ENCODE measurements at places on chromosomes 12 and 14.

- DNase-seq: no peak
Measured at GRCh38 chr14:63371033-63371432, 52.3 kb upstream of the GPHB5 start.

GRCh38 chr12:31536672-31537071 is 54.3 kb downstream of the DENND5B start:
- DNase-seq: no peak

DNA sequence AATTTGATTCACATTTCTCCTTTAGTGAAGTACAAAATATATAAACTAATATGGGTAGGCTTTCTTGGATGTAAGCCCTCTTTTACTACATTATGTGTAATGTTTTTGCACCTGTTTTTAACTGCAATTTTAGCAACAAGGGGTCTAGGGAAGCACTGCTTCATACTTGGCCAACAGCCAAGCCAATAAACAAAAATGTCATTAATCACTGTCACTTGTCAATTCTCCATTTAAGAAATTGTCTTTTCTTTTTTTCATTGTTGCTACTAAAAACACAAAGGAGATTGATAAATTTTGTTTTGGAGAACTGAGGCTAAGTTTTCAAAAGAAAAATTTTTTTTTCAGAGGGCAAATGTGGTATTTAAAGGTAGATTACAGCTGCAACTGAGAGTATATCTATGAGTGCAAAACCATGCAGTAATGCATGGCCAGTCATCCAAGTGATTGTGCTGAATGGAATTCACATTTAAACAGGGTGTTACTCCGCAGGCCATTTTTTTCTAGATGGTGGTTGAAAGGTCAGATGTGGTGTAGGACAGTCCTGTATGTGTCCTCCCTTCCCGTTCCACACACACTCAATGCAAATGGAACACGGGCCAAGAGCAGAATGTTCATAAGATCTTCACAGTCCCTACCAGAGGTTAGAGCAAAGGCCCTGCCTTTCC is 503.0 kb upstream of the LMO3 start:
- no peak for DNase-seq

DNA sequence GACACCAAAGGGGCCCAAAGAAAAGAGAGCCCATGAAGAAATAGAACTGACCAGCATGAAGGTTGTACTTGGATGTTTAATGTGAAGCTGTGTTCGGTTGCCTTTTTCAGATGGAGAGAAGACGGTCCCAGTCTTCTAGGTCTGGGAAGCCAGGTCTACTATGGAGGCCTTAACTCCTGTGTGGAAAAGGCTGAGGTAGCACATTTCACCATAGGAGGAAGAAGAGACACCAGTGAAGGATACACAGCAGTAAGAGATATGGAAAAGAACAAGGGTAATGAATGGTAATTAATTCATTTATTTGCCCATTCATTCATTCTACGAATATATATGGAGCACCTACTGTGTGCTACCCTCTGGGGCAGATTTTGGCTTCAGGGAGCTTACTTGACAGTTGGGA is 151.6 kb upstream of the PLEKHG7 start:
- no peak for DNase-seq

GRCh38 chr14:69637503-69638031 is 26.2 kb downstream of the SUSD6 start:
- no peak for DNase-seq

DNA sequence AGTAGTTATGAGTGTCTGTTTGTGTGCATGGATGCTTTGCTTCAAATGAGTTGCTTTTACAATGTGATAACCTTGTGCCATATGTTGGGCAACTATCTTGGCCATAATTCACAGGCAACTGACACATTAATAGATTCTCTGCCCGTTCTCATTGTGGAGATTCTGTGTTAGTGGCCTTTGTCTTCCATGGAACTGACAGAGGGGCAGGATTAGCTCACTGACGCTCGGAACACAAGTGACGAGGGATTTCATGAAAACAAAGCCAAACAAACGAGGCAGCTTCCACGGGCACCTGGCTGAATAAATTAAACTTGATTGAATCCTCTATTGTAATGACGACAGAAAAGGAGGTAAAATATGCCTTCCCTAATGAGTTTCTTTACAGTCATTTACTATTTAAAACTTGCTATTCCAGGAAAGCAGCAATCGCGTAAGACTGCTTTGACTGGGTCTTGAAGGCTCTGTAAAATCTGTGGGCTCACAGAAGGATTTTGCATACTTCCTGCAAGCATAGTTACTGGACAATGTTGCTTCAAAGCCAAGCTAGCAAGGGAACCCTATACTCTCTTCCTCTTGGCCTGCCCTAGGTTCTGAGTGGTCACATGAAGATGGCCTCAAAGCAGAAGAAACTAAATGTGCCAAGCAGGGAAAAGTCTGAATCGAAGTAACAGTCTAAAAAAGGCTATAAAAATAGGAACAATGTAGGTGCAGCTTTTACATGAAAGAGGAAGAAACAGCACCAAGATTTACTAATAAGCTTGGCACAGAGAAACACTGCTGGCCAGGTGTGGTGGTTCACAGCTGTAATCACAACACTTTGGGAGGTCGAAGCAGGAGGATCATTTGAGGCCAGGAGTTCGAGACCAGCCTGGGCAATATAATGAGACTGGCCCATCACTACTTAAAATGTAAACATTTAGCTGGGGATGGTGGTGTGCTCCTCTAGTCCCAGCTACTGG is 28.1 kb upstream of the SINHCAF start:
- no peak for DNase-seq

DNA sequence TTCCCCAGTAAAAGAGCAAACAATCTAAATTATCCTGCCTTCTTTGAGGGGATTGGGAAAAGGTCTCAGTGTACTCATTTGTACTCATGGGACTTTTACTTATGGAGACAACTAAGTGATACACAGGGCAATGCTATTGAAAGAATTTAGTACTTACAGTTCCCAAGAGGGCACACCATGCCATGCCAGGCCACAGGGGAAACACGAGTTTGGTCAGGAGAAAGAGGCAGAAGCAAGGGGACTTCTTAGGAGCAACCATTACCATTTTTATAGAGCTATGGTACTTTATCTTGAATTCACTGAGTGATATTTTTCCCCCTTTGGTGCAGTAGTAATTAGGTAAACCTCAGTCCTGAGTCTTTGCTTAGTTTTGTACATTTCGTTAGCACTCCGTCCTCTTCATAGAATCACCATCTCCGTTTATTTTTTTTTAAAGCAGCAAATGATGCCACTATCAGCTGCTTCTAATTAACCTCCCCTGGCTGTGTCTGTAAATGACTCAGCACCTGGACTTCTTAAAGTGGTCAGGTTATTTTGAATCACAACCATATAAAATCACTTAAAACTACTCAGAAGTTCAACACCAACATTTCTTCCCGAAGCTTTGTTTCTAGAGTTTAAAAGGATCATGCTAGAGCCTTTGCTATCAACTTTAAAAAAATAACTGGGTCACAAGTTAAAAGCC is 5.9 kb upstream of the WASHC3 start:
- DNase-seq: peak; percentile 35

DNA sequence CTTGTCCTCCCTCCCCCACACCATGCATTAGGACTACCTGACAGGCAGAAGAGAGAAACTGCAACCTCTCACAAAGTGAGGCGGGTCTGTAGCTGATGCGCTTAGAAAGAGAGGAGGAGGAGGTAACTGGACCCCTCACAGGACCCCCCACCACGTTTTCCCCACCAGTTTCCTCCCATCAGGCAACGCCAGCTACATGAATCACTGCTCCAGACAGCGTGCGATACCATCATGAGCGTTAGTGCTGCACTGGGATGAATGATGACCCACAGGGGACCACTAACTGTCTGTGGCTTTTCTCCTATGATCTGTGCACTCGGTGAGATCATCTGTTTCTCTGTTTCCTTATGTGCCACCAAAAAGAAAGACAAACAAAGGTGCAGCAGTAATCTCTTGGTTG is 77.7 kb downstream of the KCNK10 start:
- DNase-seq: no peak

DNA sequence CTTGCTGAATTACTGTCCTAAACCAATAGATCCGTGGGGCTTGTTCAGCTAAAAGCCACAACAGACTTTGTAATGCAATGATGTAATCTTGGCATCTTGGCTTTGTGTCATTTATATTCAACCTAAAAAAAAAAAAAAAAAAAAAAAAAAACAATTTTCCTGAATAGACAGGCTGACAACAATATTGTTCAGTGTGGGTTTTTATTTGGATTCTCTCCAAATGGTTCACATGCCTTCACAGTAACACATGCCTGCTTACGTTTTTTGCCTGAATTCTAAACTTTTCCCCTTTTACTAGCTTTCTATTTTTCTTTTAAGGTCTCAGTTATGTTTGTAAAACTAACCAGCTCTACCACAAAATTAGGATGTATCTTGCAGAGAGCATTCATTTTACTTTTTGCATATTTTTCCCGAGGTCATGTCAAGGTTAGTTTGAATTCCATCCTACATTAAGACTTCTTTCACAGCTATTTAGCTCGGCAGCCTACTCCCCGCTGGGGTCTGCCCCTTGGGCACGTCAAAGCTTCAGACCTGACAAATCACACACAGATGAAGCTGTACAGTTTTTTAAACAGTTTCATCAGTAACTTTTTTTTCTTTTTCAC is 213.7 kb upstream of the NPAS3 start:
- peak; percentile 72 for DNase-seq

GRCh38 chr12:101857043-101857558 is 20.3 kb upstream of the DRAM1 start:
- DNase-seq: peak; percentile 90

DNA sequence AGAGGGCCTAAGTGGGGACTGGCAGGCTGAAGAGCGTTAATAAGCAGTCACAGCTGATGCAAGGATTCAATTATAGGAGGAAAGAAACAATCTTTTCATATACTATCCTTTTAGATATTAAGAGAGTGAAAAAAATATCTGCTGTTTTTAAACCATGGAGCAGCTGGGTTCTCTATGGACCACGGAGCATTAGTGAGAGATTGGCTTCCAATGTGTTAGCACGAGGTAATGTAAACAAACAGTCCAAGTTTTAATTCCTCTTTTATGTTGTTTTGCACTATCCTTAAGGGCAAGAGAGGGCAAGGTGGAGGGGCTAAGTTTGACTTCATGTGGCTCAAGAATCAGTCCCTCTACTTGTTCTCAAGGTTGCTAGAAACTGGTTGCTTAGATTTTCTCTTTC is 30.9 kb downstream of the CDKN1B start:
- DNase-seq: no peak

GRCh38 chr12:79347866-79348265 is 342.9 kb downstream of the PAWR start:
- no peak for DNase-seq

DNA sequence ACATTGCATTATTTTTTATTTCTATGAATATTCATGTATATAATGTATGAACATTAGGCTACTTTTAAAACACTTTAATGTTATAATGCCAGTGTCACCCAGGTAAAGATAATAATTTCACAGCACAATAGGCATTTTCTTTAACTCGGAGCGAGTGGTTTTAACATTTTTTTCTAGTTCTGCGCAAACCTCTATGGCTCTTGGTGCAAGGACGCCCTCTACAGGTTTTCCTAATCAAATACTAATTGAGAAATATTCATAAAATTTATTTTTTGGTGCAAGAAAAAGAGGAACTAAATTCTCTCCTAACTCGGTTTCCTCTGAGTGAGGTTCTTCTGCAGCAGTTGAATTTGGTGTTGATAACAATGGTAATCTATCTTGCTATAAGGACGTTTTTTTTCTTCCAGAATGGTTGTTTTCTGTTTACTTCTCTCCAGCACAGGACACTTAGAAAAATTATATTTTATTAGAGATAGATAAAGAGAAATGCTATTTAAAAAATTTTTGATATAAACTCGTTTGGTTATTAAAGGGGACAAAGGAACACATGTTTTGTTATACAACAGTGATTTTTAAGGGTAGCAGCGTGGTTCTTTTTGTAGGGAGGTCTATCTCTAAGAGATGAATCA is 2.4 kb upstream of the WIF1 start:
- DNase-seq: peak; percentile 10

DNA sequence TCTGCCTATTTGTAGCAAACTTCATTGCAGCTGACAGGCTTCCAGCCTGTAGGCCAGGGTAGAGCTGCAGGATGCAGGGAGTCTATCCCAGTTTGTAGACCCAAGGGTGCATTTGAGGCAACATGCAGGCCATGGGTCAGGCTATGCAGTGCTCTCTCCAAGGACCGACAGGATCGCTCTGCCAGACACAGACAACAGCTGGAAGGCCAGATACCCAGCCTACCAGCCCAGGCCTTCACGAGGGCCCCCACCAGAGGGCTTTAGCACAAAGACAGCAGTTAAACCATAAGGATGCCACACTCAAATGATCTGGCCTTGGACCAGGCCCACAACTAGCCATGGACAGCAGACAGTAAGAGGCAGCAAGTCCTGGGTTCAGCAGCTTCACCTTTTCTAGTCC is 10.3 kb downstream of the KCTD10 start:
- no peak for DNase-seq

- DNase-seq: peak; percentile 17
Measured at GRCh38 chr12:66860752-66861750, 182.2 kb upstream of the GRIP1 start.

DNA sequence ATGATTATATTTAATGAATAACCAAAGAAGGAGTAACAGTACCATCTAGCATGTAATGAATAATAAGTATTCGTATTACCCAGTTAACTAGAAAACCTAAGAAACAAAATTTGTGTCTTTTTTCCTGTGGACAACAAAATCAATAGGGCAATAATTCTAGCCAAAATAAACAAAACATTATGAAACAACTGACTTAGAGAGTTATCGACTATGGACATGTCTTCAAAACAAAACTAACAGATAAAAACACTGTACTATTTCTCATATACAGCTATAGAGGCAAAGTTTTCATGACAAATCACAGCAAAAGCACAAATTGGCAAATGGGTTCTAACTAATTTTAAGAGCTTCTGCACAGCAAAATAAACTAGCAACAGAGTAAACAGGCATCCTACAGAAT is 224.1 kb downstream of the ALX1 start:
- DNase-seq: no peak
